ENCODE measurements at places on chromosomes 7 and 10. TPM values are rescaled to one million over a fixed set of nuclear protein-coding genes. Genes with fewer than 3 reads are reported as not detected.
A peak's percentile ranks its signal among the peaks of the same experiment; 100 is the strongest.

ECHDC3 gene
- 10.1 TPM for total RNA-seq

TMEM184A gene
- total RNA-seq, result 0.22 TPM

NAT16 gene
- total RNA-seq, result not detected

FKBP6 gene
- not detected for total RNA-seq

- no peak for DNase-seq
Observed at GRCh38 chr7:48971173-48971572, 46.8 kb downstream of the CDC14C start.

- no peak for DNase-seq
Observed at GRCh38 chr10:69760072-69760471, 41.6 kb upstream of the COL13A1 start.

DNA sequence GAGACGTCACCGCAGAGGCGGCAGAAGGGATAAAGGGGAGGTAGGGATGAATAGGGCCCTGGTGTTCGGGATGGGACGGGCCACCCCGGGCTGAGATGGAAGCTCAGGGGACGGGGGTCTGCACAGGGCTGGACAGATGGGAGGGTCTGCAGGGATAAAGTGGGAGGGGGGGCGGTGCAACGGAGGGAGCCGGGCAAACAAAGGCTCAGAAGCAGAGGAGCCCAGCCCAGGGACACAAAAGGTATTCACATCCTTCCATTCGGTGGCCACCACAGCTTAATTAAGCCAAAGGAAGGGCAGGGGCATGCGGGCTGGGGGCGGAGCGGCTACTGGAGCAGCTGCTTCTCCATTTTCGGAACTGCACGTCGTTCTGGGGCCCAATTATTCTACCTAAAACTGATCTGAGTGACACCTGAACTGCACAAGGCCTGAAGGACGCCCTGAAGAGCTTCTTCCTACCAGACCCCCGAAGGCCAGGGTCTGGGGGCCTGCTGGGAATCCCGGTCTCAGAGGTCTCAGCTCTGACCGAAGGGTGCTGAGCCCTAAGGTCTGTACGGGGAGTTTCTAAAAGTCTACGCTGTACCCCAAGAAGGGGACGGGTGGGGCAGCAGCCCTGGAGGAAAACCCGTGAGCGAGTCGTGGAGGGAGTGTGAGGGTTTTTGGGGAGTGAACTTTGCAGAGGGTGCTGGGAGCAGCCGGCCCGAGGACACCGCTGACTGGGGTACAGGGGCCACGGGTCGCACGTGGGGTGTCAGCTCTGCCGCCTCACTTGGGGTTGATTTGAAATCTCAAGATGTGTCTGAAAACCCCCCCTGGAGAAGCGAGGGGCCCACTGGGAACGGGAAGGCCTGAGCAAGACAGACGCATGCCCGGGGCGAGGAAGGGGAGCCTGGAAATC lies 334.8 kb downstream of the DNAJB6 start:
- DNase-seq, result peak; percentile 86

DNA sequence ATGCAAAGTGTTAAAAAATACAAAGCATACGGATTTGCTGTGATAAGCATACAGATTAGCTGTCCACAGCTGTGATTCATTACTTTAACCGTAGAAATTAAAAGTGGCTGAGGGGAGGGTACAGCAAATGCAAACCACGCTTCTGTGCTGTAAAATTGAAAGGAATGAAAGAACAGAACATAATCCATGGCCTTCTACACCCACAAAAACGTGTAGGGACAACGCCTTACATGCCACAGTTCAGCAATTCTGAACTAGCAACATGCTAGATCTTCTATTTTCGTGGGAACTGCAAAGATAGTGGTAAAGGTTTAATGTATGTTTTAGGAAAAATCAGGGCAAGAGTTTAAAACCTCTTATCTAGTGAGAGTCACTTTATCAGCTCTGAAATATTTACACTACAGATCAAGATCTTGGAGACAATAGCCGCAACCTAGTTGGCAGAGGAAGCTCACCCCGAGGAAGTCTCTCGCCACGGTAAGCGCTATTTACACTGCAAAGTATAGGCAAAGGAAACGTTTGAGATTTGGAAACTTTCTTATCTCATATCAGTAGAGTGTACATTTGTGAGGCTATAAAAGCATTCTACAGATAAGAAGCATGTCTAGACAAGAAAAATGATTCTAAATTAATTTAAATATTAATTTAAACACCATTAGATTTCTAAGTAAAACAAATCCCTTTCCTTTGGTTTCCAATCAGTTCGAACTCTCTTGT lies 193.6 kb downstream of the MLLT10 start:
- no peak for DNase-seq

DNA sequence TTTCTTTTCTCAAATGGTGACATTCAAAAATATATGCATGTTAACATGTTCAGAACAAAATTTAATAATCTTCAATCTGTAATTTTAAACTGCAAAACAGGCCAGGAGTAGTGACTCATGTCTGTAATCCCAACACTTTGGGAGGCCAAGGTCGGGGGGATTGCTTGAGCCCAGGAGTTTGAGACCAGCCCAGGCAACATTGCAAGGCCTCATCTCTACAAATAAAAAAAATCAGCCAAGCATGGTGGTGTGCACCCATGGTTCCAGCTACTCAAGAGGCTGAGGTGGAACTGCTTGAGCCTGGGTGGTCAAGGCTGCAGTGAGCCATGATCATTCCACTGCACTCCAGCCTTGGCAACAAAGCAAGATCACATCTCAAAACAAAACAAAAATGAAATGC lies 394.3 kb downstream of the PARD3 start:
- no peak for DNase-seq

DNA sequence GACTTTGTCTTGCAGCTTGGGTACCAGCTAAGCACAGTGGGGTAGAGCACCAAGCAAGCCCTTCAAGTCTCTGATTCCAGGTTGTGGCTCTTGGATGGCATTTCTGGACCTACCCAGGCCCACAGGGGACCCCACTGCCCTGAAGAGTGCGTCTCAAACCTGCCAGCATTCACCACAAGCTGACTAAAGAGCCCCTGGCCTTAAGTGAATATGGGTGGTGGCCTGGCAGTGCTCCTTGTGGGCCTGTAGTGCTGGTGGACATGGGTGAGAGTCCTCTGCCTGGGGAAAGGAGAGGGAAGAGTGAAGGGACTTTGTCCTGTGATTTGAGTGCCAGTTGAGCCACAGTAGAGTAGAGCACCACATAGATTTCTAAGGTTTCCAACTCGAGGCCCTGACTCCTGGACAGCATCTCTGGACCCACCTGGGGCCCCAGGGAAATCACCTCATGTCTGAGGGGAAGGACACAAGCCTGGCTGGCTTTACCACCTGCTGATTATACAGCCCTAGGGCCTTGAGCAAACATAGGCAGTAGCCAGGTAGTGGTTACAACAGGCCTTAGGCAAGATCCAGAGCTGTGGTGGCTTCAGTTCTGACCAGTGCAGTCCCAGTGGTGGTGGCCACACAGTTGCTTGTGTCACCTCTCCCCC lies 23.7 kb downstream of the GSDME start:
- no peak for DNase-seq

GRCh38 chr7:37208528-37208927 lies 240.1 kb downstream of the ELMO1 start:
- peak; percentile 70 for DNase-seq

- DNase-seq, result no peak
Observed at GRCh38 chr10:95562341-95562965, 1.3 kb upstream of the SORBS1 start.

DNA sequence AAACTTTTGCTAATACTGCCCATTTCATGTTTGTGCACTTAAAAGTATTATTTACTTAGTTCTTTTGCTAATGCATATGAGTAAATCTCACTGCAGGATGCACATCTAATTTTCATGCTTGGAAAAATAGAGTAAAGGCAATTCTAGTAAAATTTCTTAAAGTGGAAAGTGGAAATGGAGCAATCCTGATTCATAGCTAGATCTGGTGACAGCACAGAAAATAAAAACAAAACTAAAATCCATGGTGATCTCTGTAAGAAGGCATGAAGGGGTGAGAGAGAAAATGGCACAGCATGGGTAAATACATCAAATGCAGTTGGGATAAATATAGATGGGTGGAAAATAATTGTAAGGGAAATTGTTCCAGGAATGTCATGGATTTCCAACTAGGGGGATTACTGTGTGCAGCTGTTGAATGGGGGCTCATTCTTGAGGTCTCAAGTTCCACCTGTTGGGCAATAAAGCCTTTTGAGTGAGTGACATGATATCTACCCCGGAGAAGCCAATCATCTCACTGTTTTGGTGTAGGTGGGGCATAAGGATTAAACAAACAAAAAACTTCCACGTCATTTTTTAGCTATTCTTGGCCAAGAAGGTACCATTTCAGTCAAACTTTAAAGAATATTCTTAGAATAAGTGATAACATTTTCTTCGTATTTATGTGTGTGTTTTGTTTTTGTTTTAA lies 1.7 kb upstream of the MCU start:
- peak; percentile 54 for DNase-seq

- DNase-seq, result no peak
Observed at GRCh38 chr7:4745265-4745919, 30.0 kb upstream of the AP5Z1 start.

DNA sequence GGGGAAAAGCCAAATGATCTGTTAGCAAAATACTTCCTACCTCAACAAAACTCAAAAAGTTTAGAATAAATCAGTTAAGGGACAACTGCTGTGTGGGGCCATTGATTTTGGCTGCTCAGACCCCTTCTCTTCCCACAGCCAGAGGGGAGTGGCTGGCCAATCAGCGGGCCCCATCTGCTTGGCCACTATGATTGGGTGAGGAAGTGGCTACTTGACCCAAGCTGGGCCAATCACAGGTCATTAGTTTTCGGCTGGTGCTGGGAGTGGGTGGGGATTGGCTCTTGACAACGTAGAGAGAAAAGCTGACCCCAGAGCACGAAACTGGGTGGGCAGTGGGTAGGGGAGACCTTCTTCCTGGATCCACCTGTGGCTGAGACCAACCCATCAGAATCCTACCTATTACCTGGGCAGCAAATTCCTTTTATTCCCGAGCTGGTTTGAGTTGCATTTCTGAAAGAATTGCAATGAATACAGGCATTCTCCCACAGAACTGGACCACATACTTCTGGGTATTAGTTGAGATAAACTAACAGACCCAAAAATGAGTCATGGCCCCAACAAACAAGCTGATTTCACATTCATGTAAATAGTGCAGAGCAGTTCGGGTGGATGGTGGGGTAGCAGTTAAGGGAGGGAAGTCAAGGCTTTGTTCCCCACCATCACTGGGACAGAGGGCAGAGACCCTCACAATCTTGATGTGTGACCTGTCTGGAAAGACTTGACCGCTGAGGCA lies 35.6 kb upstream of the HMX3 start:
- DNase-seq, result no peak

GRCh38 chr7:55366461-55367070 lies 1.4 kb downstream of the LANCL2 start:
- peak; percentile 17 for DNase-seq

DNA sequence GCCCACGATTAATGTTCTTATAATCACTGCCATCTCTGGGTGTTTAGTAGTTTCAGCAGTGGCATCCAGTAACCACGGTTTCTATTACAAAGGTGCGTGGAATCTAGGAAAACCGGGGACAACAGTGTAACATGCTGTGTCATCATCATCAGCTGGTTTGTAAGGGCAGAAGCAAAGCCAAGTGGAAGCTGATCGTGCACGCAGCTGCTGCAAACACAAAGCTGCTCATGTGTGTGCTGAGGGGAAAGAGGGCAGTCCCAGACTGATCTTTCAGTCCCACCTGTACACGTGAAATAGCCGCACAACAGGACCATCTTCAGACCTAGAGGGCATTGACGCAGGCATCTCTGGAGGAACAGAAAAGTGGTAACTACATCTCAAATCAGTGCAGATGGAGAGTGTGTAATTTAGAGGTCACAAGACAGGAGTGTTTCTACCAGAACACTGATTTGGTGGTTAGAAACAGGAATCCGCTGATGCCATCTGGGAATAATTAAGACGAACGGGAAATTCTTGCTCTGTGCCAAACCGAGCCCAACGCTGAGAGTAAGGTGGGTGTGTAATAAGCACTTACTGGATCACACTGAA lies 13.4 kb downstream of the ANKRD16 start:
- no peak for DNase-seq

DNA sequence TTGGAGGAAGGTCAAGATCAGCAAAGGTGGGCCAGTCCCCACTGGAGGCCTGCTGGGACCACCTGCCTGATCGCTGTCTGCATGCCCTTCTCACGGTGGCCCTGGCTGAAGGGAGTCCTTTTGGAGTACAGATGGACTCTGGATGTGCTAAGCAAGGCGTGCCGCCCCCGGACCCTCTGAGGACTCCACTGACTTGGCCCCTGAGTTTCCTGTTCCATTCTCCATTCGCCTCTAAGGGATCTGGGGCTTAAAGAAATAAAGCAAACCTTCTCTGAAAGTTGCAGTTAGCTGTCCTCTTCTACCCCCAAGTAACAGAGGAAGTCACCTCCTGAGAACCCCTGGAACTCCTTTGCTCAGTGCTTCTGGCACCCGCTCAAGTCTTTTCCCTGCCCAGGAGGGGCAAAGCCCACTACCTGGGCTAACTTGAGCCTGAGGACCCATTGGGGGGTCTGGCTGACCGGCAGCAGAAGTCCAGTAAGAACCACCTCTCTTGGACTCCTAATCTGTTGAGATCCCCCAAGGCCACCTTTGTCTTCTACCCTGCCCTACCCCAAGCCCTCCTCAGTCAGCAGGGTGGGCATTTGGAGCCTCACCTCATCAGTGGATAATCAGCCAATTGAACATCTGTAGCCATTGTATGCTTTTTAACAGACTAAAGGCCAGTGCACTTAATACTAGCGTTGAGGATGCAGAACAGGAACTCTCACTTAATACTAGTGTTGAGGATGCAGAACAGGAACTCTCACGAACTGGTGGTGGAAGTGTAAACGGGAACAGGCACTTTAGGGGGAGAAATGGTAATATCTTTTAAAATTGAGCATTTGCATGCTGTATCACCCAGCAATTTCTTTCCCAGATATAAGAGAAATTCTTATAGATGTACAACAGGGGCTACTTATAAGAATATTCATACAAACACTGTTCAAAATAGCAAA lies 2.2 kb downstream of the TBATA start:
- DNase-seq, result no peak

- DNase-seq, result no peak
Observed at GRCh38 chr10:19579761-19580545, 236.3 kb upstream of the PLXDC2 start.

GRCh38 chr7:55133630-55134358 lies 115.0 kb downstream of the EGFR start:
- DNase-seq, result no peak

DNA sequence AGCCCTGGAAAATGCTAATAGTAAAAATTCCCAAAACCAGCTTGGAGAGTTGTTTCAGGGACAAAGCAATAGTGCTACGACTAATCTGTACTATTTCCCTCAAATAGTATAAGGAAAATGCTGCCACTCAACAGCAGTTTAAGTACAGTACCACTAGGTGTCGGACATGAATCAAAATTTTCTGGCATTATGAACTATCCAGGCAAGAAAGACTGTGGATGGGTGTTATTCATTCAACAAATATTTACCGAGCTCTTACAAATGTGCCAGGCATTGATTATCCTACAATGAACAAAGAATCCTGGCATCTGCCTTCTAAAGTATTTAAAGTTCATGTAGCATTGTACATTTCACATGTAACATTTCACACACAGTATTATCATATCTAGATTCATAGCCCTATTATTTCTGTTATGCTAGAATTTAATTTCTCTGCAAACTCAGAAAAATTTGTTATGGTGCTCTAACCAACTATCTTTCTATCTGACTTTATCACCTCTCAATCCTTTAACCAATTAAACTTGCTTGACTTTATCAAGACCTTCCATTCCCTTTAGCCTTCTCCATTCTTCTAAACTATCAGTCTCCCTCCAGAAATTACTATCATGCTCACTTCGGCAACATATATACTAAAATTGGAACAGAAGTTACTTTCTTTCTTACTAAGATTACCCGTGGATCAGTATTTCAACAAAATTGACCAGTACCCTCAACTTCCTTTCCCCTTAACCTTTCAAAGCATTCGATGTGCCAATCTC lies 80.6 kb downstream of the ARHGAP21 start:
- peak; percentile 16 for DNase-seq

- DNase-seq, result no peak
Observed at GRCh38 chr10:120803972-120804371, 47.2 kb upstream of the WDR11 start.

All from neural progenitor cell (in vitro differentiated cells).